ENCODE measurements at places on chromosomes 2 and 18.

DNA sequence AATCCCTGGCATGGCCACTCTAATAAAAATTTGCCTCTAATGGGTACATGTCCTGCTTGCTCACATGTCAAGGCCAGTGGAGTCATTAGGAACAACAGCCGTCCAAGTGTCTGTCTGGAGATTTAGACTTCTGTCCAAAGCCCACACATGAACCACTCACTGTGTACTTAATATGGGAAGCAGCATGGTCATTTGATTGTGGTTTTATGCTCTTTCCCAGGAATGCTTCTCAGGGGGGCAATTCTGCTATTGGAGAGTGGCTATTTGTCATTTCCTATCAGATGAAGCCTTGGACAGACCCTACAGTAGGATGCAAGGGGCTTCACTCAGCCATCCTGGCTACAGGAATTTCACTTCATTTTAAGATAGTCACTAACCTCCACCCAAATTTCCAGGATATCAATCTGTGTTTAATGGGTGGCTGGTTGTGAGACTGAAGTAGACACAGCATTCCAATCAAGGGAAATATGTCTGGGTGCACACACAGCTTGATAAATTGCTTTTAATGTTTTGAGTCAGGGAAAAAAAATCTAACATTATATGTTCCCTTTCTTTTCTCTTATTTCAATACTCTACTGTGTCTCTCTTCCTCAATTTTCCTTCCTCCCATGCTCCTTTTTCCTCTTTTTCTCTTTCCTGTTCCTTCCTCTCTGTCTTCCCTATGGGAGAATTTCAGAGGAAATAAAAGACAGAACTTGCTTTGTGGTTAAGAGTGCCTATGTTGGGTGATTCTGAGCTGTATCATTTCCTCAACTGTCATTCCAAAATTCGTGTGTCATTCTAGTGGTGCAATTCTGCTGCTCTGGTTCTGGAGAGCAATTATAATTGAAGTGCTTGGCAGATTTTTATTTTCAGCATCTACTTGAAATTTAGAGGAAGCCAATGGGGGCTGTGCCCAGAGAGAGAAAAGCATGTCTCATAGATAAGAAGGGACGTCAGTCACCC, 320.1 kb downstream of the OSR1 start:
- peak; percentile 82 for DNase-seq

GRCh38 chr2:115584507-115584906, 1142.1 kb downstream of the DPP10 start:
- DNase-seq = no peak

DNA sequence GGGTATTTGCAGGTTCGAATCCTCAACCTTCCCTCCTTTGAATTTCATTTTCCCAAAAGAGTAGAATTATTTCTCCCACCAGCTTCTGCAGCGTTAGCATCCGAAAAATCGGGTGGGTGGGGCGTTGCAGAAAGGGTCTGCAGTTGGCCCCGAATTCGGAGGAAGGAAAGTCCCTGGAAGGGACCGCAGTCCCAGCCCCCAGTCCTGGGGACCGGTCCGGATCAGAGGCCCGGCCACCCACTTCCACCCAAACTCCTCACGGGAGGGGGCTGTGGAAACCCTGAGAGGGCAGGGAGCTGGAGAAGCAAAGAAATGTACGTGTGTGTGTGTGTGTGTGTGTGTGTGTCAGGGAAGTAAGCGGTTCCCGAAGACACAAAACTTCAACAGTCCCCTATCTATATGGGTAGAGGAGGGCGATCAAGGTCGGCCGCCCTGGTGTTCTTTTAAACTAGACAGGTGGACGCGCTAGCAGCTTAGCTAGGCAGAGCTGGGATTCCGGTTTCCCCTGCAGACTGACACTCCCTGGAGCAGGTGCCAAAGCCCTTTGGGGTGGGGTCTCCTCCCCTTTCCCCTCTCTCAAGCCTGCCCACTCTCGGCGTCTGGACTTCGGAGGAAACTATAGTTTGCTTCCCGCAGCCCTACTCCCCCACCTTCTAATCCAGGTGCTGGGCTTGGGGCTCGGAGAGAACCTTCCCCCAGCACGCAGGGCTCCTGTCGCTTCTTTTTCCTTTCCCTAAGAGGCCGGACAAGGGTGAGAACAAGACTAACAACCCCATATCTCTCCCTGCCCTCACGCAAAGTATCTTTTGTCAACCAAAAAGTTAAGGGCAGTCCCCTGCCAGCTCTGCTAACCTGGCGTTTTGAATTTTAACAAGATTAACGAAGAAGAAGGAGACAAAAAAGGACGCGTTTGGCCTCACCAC, 4.8 kb upstream of the ONECUT2 start:
- no peak for DNase-seq

GRCh38 chr2:126843081-126843480, 55.6 kb upstream of the TEX51 start:
- no peak for DNase-seq

DNA sequence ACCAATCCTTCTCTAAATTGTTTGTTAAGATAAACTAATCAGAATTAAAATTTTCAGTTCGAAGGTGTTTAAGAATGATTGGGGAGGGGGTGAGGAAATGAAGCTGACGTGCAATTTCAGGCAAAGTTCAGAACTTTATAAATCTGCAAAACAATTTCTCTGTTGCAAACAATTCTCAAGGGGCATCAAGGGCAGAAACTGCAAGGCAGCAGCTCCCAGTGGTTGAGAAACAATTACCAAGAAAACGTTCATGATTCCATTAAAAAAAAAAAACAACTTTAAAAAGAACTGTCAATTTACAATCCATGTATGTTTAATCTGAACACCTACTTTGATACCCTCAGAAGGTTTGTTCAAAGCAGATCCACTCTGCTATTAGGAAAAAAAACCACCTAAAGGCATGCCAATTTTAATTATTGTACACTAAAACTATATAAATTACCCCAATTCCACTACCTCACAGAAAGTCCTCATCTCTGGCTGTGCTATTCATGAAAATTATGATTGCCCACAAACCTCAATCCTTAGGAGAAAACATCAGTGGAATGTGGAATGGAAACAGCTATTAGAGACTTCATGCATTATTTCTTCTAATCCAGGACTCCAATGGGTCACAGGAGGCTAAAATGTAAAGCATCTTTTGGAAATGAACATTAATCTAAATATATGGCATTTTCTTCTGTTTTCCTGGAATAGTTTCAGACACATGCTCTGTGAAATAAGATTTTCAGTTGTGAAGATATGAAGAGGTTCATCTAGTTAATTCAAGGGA, 119.9 kb upstream of the ACVR1C start:
- DNase-seq = no peak

DNA sequence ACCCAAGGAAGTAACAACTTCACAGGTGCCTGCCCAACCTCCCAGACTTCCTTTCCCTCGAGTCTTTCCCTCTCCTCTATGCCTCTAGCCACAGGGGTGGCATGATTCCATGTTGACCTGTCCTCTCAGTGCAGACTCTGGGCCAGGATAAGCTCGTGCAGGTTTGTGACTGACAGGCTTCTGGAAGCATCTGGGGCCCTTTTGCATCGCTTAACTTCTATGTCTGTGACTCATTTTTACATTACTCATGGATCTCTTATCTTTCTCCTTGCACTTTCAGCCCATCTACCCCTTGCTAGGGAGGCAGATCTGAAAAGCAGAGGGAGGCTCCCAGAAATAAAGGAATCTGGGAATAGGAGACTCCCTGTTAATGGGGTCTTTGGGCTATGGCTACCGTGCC, 98.5 kb upstream of the RIOK3 start:
- no peak for DNase-seq

Measured in SJSA1 (cell line).